ENCODE measurements at places on chromosomes 2 and 18.

GRCh38 chr2:112811841-112812306 lies 24.7 kb downstream of the IL1B start:
- DNase-seq = no peak

GRCh38 chr18:12018861-12019260 lies 37.6 kb downstream of the IMPA2 start:
- DNase-seq = no peak

- DNase-seq = no peak
These were observed 122.7 kb downstream of the VAPA start for GRCh38 chr18:10036479-10036878.

DNA sequence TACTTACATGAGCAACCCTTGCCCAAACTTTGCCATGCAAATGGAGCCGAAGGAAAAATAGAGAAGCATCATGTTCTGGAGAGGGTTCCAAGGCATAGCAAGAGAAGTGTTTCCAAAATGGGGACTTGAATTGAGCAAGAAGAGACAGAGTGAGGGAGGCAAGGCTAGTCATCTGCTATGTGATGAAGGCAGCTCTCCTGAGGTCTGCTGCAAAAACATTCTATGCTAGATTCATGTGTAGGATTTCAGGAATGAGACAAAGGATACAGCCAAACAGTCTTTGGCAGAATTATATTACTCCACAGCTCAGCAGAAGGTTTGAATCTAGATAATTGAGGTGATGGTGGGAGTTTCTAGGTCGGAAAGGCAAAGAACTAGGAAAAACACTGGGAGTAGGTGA lies 24.1 kb upstream of the MRPL19 start:
- DNase-seq = no peak

DNA sequence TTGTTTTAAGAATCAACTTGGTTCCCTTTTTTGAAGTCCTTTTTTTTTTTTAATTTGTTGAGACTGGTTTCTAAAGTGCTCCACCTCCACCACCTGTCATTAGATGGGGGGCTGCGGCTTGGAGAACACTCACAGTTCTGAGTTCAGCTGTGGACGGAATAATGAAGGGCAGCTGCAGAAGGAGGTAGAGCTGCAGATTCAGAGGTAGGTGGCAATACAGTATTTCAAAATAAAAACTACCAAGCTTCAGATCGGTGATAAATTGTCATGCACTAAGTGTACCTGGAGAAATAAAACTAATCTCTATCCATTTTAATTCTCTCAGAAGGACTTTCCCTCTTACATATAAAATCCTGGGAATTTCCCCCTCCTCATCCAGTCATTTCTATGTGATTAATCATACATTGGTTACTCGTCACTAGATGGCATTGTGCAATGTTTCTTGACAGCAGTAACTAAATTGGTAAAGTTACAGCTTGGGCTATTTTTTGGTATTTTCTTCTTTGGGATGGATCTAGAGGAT lies 81.1 kb upstream of the SLC39A10 start:
- DNase-seq = no peak

GRCh38 chr2:43114210-43114609 lies 112.2 kb downstream of the ZFP36L2 start:
- DNase-seq = no peak

DNA sequence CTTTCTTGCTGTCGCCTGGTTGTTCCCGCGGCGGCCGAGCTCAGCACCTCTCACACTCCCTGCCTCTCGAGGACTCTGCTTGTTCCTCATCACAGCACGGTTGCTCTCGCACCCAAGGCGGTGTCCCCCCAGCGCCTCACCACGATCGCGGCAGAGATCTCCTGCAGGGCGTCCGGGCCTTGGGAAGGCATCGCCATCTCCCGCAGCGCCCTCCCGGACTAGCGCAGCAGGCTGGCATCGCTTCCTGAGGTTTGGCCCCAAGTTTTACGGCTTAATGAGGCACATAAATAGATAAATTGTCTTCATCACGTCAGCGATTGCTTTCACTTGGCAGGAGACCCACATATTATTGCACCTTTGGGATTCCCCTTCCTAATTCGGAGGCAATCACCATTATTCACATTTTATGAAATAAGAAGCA lies 125.4 kb downstream of the RGPD3 start:
- DNase-seq = no peak

DNA sequence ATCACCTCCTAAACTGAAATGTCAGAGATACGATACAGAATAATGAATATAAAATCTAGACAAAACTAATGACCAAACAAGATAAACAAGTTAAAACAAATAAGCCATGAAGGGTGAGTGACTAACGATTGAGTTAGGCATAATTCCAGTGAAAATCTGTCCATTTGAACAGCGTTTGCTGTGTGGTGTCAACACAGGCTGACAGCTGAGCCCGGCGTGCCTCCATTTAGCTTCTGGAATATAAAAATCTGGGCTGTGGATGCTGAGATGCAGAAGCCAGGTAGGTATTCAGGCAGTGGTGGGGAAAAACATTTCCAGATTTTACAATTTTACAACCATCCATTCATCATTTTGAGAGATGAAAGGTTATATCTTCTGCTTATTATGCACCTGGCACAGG lies 2041.4 kb upstream of the CELF4 start:
- no peak for DNase-seq

DNA sequence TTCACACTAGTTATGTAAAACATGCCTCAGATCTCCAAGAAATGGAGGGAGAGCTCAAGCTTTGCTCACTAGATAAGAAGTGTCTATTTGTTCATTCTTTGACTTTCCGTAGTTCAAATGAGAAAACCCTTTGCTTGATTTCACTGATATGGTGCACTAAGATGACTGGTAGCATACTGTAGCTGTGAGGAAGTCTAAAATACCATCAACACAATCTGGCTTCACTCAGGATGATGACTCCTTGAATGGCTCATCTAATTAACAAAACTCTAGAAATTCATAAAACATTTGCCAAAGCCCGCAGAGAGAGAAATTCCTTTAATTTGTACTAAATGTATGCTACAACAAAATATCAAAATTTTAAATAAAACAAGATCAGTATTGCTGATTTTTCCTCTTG lies 152.8 kb upstream of the STK17B start:
- DNase-seq = no peak

- DNase-seq = no peak
These were observed 41.4 kb upstream of the TRIB2 start for GRCh38 chr2:12675352-12675795.

GRCh38 chr2:42979870-42980763 lies 187.7 kb upstream of the HAAO start:
- DNase-seq = peak; percentile 18

GRCh38 chr2:39136799-39137198 lies 15.9 kb upstream of the SOS1 start:
- no peak for DNase-seq

DNA sequence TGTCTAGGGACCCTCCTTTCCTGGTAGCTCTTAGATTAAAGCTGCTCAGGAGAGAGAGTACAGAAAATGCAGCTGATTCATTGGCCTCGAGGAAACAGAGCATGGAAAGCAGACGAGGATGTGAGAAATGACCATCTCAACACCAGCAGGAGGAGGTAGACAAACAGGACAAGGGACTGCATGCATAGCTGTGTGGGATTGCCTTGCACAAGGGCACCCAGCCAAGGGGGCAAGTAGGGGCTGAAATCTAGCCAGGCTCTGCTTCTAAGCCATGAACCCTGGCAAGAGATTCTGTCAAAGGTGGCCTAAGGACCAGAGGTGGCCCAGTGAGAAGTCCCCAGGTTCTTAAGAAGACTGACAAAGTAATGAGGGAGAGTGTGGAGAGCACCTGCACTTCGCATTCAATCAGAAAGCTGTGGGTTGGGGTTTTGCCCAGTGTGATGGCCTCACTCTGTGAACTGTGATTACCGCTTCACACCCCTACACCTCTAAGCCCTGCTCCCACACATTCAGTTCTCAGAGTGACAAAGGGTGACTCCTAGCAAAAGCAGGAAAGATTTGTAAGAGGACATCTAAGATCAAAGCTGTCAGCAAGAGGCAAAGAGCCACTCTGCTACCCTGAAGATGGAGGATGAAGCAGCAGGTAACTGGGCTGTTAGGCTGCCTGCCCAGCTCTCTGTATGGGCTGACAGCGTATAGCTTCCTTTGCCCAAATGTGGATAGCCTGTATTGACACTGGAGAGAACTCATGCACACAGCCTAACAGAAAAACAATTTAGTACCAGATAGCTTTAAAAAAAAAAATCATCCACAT lies 151.3 kb upstream of the PELI1 start:
- no peak for DNase-seq

DNA sequence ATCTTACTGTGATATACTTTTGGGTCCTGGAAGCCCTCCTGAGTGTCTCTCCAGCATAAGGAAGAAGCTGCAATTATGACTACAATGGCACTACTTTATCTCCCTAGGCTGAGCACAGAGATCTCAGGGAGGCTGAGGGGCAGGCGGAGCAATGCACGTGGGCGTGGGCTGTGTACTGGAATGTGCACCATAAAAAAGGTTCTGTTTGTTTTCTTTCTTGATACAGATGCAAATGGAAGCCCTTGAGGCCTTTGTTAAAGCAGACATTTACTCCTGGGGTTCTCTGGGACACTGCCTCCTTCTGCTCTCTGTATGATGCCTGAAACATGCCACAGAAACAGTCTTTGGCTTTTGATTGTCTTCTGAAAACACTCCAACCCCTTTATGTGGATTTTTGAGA lies 79.1 kb upstream of the DLX2 start:
- no peak for DNase-seq

DNA sequence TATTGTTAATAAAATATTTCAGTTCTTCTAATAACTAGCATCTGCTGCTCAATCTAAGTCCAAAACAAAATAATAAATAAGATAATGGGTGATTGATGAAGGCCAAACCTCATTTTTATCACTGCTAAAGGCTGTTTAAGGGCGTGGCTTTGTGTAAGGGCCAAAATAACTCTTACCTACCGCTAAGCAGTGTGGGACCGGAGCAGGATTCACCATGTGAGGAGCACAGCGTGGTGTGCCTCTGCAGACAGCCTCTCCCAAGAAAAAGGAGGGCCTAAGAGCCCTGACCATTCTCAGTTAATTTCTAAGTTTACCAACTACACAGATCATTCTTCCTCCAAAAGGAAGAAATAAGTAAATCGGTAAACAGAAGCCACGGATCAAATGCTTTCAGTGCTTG lies 353.7 kb downstream of the ARL6IP6 start:
- no peak for DNase-seq

- no peak for DNase-seq
These were observed 205.8 kb downstream of the SEPTIN10 start for GRCh38 chr2:109408043-109408335.

DNA sequence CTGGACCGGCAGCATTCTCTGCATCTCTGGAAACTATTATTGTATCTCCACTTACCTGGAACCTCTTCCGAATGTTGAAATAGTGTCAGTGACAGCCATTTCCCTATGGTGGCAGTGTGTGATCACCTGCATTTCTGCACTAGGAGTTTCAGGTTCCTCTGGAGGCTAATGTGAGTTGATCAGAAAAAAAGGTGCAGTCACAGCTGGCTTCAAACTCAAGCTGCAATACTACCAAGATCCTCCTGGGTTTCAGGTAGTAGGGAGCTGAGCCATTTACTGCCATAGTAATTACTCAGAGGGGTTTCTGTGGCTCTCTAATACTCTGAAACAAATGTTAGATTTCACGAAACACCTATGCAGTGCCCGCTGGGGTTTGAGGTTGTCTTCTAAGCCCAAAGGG lies 183.5 kb upstream of the OSR1 start:
- DNase-seq = no peak

DNA sequence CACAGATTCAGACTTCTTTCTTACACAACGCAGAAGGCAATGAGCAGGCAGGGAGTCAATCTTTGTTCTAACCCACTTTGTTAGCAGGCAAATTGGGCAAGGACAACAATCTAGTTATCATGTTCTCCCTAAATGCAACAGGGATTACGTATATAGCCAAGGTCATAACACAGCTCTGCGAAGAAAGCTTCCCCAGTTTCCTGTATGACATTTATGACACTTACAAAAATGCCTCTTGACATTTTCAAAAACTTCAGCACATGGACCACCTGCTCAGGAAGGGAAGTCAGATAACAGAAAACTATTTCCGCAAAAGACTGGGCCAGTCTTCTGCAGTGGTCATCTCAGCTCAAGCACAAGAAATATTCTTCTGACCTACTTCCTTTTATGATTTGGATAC lies 106.1 kb downstream of the IRS1 start:
- DNase-seq = no peak

- no peak for DNase-seq
These were observed 131.6 kb downstream of the CCDC85A start for GRCh38 chr2:56315376-56315775.

GRCh38 chr2:109257653-109258052 lies 128.6 kb downstream of the SH3RF3 start:
- no peak for DNase-seq

- DNase-seq = no peak
These were observed at the start of gene SCTR for GRCh38 chr2:119523952-119524694. Gene SCTR (minus strand): TSS chr2:119524483. CDS start chr2:119524226, 257 bp downstream.

GRCh38 chr2:25339791-25340180 lies 1.9 kb downstream of the DNMT3A start:
- no peak for DNase-seq

GRCh38 chr2:164937864-164938401 lies 17.4 kb downstream of the SLC38A11 start:
- no peak for DNase-seq

DNA sequence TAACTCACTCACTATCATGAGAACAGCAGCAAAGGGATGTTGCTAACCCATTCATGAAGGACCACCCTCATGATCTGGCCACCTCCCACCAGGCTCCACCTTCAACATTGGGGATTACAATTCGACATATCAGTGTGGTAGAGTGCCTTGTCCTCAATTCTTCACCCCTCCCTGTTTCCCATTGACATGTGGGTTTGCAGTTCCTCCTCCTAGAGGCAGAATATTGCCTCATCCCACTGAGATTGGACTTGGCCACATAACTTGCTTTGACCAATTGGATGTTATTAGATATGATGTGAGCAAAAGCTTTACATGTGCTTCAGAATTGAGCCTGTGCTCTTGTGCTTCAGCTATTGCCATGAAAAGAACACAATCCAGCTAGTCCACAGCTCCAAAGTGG lies 217.0 kb upstream of the CXCR4 start:
- no peak for DNase-seq

GRCh38 chr18:59884351-59884750 lies 15.4 kb upstream of the PMAIP1 start:
- DNase-seq = no peak

DNA sequence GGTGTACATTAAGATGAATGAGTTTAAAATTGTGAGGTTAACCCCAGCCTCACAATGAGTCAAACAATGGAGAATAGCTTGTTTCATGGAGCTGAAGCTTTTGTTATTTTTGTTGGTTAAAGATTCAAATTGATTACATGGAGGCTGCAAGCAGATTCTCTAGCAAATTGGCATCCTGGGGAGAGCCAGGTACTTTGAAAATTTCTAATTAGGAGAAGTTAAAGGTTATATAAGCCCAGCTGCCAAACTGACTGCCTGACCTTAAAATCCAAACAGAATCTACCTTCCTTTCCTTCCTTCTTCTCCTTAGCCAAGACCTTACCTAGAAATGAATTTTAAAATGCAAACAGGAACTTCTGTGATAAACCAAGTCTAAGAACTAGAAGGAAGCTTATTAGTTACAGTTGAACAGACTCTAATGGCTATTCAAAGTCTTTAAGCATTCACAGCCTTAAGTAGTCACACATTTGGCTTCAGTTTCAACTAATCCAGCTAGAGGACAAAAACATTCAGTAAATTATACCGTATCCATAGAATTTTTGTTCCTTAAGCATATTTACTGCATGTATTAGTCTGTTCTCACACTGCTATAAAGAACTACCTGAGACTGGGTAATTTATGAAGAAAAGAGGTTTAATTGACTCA lies 31.5 kb upstream of the PGAP1 start:
- DNase-seq = no peak

Measured in activated CD4-positive, CD25-positive, alpha-beta regulatory T cell treated with anti-CD3 and anti-CD28 coated beads, Interleukin-2, amount 50 U/mL, for 72 hours (primary cell).